ENCODE measurements at places on chromosomes 4 and X. TPM values are rescaled to one million over a fixed set of nuclear protein-coding genes. Genes with fewer than 3 reads are reported as not detected.

- no peak for DNase-seq
Measured at GRCh38 chr4:105162123-105162796, 15.6 kb downstream of the TET2 start.

DNA sequence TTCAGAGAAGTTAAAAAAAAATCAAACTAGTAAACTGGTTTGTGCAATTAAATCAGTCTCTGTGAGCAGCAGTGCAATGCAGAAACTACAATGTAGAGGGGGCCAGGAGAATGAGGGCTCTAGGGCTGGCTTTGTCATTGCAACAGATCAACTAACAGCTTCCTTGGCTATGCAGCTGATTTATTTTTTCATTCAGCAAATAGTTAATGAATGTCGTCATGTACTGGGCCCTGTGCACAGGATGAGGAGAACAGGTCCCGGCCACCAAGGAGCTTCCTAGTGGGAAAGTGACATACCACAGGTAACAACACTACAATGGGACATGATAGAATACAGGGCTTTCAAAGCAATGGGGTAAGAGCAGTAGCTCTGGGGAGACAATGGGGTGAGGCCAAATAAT, 190.1 kb downstream of the NSUN7 start:
- no peak for DNase-seq

Gene KLKB1
- total RNA-seq, result 0.27 TPM

Gene PRKG2
- 2.3 TPM for total RNA-seq

DNA sequence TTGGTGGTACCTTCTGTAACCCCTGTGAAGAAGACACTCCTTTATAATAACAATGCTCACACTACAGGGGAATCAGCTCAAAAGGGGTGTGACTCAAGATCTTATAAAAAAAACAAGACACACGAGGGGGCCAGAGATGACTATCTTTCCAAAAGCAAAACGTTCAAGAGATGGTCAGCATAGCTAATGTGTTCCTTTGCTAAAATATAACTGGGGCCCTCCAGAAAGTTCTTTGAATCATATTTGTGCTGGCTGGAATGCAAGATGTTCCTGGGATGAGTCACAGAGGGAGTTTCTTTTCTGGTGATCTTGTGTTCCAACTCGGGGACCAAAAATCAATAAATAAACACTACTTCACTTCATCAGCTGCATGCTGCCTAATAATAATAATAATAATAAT, 46.5 kb downstream of the RAI2 start:
- DNase-seq, result no peak

DNA sequence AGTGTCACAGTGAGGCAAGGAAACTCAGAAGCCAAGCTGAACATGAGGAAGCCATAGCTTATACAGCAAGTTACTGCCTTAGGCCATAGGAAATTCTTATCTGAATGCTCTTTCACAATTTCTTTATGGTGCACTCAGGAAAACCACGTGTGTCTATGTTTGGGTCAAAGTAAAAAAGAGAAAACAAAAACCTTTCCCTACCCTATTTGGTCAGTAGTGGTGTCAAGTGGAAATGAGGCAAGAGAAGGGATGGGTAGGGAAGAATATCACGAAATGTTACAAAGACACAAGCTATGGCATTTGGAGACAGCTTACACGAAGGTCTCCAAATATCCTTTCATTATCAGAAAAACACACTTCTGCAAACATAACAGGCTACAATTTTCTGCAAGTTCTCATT, 83.4 kb upstream of the INPP4B start:
- no peak for DNase-seq

- DNase-seq, result no peak
Measured at GRCh38 chr4:105060628-105061027, 86.0 kb upstream of the TET2 start.

DNA sequence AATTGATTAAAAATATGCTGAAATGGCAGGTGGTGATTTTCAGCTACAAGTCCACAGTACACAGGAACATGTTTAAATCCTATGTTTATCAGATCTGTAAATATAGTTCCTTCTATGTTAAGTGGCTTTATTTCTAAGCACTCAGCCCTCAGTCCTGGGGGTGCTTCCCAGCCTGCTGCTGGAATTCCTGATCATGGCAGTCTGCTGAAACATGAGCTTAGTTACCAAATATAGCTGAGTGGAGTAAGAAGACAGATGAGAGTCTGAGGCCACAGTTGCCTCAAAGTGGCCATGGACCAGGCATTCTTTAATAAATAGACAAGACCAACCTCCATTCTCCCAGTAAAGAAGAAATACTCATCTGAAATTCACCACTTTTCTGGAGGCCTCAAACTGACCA, 17.1 kb upstream of the DDX60 start:
- no peak for DNase-seq

DNA sequence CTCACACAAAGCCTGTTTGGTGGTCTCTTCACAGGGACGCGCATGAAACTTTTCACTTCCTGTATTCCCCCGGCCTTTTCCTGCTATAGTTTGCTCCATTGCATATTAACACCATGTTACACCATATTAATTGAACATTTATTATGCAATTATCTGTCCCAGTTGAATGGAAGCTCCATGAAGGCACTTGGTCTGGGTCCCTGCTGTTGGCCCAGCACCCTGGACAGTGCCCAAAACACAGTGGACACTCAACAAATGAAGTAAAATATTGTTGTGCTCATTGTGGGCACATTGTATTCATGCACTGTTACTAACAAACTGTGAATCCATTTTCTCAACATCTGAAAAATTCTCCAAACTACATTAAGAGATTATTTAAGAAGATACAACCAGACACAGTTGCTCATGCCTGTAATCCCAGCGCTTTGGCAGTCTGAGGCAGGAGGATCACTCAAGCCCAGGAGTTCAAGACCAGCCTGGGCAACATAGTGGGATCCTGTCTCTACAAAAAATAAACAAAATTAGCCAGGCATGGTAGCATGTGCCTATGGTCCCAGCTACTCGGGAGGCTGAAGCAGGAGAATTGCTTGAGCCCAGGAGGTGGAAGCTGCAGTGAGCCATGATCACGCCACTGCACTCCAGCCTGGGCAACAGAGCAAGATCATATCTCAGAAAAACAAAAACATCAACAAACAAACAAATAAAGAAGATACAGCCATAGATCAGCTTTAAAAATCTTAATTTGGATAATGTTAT, 292.7 kb upstream of the TENM3 start:
- no peak for DNase-seq

DNA sequence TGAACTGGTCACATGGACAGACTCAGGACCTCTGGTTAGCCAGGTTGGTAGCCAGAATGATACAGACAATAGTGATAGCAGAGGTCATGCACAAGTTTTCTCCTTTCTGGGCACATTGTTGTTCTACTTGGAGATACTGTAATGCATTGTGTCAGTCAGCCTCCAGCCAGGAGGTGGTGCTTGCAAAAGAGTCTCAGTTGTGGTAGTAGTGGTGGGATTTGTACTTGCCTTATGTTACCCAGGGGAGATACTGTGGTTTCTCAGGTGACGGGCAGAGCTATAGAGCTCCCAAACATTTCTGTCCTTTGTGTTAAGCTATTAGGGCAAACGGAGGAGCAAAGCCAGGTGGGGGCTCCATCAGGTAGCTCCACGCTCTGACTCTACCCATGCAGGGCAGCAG, 190.5 kb downstream of the STPG2 start:
- no peak for DNase-seq

Gene YIPF7
- not detected for total RNA-seq

DNA sequence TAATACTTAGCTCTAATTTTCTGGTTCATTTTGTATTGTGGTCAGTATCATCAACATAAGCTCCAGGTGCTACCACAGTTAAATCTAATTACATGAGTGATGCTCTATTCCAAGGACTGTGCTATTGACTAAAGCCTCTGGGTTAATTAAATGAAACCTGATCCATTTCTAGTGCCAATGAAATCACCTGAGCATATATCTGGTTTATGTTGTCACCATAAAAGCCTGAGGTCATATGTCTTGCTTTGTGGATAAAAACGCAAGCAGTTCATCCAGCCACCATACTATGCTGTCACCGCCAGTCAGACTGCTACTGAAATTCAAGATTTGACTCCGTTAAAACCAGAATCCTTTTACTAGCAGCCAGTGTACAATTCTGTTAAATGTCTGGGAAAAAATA, 64.2 kb upstream of the ZNF518B start:
- no peak for DNase-seq

Gene OPN1MW
- total RNA-seq, result not detected

Gene EIF2S3
- total RNA-seq, result 166 TPM

GRCh38 chrX:9619581-9619980, 146.1 kb downstream of the GPR143 start:
- DNase-seq, result no peak

- DNase-seq, result no peak
Measured at GRCh38 chrX:16654093-16654492, 4.1 kb downstream of the S100G start.

- DNase-seq, result no peak
Measured at GRCh38 chr4:97851115-97851514, 292.2 kb downstream of the STPG2 start.

DNA sequence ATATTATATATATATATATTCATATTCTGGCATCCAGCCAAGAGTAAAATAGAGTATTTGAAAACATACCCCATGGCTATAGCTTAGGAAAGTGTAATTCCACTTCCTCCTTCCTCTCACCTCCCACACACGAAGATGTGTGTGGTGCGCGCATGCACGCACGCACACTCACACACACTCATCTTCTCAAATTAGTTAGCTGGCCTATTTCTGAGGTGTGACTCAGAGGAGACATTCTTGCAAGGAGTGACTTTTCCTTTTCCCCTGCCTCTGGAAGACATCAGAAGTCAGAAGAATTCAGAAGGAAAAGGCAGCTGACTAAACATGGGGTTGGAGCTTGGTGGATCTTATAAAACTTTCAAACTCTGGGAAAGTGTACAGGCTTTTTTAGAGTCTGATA, 8.8 kb downstream of the ENPEP start:
- DNase-seq, result no peak

DNA sequence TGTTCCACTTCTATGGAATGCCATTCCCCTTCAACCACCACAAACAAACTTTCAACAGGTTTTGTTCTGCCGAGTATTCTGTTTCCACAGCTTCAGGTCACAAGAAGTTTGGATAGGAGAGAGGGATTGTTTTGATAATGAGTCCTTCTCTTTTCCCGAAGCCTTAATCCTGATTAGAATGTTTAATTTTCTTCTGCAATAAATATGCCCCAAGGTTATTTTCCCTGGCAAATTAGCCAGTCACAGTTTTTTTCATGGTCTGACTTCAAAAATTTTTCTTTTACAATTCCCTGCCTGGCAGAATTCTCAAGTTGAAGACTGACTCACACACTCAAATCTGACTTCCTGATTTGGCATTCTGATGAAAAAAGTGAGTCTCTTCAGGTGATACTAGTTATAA, 33.1 kb upstream of the EDNRA start:
- DNase-seq, result no peak

DNA sequence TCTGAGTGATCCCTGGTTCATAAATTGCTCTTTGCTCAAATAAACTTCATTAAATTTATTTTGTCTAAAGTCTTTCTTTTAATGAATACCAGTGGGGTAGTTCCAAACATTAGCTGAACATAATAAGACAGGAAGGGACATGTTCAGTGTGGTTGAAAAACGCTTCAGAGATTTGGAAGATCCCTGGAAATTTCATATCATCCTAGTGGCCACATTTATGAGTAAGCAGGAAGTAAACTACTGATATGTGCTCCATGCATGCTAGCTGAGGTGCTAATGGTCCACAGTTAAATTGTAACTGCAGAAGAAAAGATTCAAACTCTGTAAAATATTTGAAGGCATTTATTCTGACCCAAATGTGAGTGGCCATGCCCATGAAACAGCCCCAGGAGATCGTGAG, 1328.7 kb downstream of the ADGRL3 start:
- DNase-seq, result no peak

Gene DKK2
- total RNA-seq, result 0.56 TPM

Gene VCX3B
- total RNA-seq, result not detected

DNA sequence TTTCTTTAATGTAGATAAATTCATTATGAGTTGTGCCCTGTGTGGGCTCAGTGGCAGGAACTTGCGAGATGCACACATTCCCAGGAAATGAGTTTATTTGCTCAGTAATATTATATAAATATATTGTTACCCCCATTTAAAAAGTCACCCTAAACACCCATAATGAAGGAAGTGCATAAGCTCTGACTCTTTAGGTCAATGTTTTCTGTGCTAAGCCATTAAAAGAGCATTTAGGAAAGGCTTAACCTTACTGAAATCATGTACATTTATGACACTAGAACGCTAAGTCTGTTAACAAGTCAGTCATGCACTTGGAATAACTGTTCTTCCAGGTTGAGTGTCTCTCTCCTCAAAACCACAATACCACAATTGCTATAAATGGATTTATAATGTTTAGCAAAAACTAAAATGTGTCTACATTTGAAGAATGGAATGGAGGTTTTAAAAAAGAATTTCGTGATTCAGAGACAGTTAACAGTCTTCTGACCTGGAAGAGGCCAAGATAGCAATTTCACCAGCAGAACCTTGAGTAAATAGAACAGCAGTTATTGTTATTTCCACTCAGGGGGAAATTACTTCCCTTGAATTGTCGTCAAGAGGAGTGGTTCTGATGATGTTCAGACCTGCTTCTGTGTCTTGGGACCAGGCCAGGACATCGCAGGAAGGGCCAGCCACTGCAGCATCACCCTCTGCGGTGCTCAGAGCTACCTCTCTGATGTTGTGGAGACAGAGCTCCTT, 91.1 kb upstream of the VEGFC start:
- DNase-seq, result no peak

DNA sequence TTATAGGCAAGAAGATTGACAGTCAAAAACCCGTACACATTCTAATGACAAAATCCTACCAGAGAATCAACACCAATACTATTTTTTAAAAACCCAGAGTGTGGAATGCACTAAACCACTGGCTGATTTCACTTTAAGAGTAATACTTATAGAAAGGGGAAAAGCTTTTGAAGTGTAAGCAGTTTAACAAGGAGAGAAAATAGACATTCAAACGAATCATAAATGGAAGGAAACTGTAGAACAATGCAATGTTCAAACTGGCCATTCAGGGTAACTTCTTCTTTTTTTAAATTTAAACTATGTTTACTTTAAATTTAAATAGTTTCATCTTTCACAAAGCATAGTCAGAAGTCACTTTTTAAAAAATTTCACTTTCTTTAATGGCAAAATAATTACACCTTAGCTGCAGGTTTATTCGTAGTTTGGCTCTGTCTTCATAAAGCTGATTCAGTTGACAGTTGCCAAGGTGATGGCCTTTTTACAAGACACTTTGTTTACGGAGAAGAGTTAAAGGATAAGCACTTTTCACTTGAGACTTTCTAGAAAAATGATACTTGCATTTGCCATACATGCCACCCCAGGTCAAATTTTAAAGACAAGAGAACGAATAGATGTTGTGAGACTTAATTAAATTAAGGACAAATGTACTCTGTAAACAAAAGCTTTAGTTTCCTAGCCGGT, 82.4 kb upstream of the KLF3 start:
- DNase-seq, result no peak

GRCh38 chr4:119189638-119190037, 22.9 kb upstream of the USP53 start:
- DNase-seq, result no peak

Gene CDKL2
- 2.0 TPM for total RNA-seq

Gene SULT1E1
- 0.19 TPM for total RNA-seq

GRCh38 chrX:73683236-73683859, 120.4 kb downstream of the CHIC1 start:
- no peak for DNase-seq
